ENCODE measurements at places on chromosomes 2 and 18.

GRCh38 chr2:228876276-228876675 lies 394.8 kb downstream of the PID1 start:
- DNase-seq = no peak

- DNase-seq = no peak
Measured at GRCh38 chr2:125185691-125186270, 1160.7 kb downstream of the CNTNAP5 start.

DNA sequence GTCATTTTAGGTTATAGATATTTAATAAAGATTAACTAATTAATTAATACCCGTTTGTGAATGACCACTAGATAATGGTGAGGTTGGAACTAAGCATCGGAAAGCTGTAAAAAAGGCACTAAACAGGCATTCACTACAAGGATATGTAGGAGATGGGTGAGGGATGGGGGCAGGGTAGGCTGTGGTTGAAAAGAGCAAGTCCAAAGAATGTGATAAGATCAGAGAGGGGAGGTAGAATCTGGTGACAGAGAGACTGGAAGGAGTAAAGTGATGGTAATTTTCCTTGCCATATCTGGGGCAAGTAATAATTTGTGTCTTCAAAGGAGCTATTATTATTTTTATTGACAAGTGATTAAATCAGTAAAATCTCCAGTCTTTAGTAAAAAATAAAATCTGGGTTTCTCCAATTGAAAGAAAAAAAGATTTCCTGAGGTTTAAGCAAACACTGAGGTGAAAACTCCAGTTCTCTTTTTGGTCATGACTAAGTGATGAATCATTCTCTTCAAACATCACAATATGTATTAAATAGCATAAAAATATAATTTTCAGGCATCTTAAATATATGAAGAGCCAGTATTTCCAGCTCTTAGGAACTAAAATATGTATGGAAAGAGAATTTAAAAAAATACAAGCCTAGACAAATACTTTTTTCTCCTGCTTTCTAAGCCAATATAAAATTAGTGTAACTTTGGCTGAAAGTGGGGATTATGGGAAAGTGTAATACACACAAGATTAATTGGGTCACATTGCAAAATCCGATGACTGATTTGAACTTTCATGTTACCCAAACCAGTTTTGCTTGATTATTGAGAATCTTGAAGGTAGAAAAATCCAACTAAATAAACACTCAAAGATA lies 259.1 kb upstream of the RBMS1 start:
- DNase-seq = no peak

- no peak for DNase-seq
Measured at GRCh38 chr2:118689456-118689855, 158.0 kb downstream of the EN1 start.

DNA sequence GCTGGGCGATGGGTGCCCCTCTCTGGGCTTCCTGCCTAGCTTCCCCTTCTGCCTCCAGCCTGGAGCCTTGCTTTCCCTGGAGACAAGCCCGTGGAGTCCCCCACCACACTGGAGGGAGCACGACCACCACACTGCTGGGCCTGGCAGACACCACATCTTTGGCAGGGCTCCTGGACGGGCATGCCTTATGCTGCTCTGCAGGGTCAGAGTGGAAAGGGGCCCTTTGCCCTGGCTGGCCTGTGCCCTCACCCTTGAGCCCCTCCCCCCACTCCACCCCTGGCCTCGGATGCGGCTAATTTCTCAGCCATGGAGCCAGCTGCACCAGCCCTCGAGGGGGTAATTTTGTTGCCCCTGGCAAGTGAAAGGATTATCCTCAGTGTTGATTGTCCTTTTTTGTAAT lies 194.5 kb downstream of the LOXHD1 start:
- no peak for DNase-seq

GRCh38 chr2:109124982-109125592 lies 3.9 kb upstream of the SH3RF3 start:
- no peak for DNase-seq

DNA sequence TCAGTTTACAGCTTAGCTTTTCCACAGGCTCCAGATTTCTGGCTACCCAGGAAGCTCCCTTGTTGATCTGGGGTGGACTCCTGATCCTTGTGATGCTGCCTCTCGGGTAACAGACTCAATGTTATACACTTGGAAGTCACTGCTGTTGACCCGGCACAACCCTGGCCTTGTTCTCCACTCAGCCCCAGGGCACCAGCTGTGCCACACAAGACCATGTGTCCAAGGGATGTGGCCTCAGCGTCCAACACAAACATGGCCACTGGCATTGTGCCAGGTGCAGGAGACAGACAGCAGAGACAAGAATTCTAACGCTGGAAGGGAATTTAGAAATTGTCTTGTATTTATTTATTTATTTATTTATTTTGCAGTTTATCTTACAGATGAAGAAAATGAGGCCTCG lies 39.0 kb upstream of the PPP4R1 start:
- no peak for DNase-seq

DNA sequence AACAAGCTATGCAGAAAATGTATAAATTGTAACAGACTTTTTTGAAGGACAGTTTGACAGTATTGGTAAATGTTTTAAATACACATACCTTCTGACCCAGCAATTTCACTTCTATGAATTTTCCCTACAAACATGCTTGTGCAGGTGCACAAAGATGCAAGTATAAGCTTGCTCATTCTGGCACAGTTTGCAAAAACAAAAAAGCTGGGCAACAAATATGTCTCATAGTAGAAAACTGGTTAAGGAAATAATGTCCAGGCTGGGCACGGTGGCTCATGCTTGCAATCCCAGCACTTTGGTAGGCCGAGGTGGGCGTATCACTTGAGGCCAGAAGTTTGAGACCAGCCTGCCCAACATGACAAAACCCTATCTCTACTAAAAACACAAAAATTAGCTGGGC lies 96.9 kb upstream of the NEDD4L start:
- DNase-seq = no peak

- peak; percentile 91 for DNase-seq
Measured at GRCh38 chr2:102114290-102114721, 28.2 kb upstream of the IL1R1 start.

DNA sequence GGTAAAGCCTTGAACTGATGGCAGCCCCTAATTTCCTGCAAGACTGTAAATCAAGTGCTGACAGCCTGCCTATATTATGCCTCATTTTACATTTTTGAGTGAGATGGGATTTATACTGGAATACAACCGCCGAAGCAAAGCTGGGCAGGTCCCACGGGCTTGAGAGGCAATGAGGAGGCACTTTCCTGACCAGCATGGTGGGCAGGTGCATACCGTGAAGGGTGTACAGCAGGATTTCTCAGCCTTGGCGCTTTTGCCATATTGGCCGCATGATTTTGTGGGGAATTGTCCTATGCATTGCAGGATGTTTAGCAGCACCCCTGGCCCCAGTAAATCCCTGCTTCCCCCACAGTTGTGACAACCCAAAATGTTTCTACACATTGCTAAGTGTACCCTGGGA lies 22.8 kb downstream of the CEP68 start:
- no peak for DNase-seq

GRCh38 chr2:179861416-179862067 lies at the start of gene ZNF385B:
ZNF385B (minus strand) TSS chr2:179861612.
- DNase-seq = no peak

DNA sequence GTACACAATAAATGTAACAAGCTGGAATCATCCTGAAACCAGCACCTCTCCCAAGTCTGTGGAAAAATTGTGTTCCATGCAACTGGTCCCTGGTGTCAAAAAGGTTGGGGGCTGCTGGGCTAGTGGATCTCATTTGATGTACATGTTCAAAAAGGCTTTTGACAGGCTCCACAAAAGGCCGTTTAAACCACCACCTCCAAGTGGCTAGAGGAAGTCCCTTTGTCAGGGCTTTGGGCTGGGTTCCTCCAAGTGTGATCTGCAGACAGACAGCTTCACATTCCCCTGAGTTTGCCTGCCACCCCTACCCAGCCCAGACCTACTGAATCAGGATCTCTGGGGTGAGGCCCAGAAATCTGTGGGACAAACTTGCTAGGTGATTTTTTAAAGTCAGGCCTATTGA lies 84.7 kb downstream of the TGFA start:
- DNase-seq = no peak

- DNase-seq = no peak
Measured at GRCh38 chr2:129726216-129726615, 253.2 kb upstream of the RAB6C start.

GRCh38 chr2:239313776-239314175 lies 87.0 kb downstream of the HDAC4 start:
- no peak for DNase-seq

GRCh38 chr18:23819001-23819400 lies 129.7 kb downstream of the LAMA3 start:
- DNase-seq = no peak

GRCh38 chr2:190447766-190448165 lies 39.6 kb downstream of the MFSD6 start:
- no peak for DNase-seq

- DNase-seq = no peak
Measured at GRCh38 chr2:98455494-98455976, 10.9 kb downstream of the INPP4A start.

GRCh38 chr18:48308027-48308635 lies 101.1 kb downstream of the ZBTB7C start:
- DNase-seq = no peak

DNA sequence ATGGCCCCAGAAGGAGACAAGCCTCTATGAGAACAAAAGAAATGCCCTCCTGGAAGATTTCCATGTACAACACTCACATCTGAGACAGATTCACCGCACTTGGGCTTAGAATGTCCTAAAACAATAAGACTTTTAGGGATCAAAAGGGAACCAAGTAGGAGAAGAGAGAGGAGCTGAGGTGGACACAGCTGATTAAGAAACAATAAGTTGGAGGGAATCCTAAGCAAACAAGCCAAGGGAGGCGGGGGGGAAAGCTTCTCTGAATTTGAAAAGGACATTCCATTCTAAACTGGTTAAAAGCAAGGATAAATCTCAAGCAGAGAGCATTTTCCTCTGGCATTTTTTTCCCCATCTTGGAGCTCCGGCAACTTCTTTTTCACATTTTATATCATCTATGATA lies 9.9 kb downstream of the ACVR1 start:
- no peak for DNase-seq

DNA sequence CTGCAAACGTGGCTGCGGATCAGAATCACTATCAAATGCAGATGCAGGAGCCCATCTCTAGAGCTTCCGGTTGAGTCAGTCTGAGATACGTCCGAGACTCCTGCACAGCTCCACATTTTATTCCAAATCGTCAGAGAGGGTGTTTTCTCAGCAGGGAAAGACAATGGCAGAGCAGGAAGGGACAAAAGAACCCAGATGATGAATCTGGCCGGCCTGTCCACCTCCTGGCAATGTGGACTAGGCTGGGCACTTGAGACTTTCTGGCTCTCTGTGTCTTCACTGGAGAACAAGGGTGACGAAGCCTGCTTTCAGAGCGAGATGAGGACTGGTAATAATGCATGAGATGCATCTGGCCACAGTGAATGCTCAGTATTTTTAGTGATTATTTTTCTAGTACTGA lies 255.9 kb upstream of the MYT1L start:
- no peak for DNase-seq

- no peak for DNase-seq
Measured at GRCh38 chr2:241036397-241036963, 38.1 kb downstream of the SNED1 start.

GRCh38 chr2:207202645-207203044 lies 36.9 kb upstream of the KLF7 start:
- DNase-seq = no peak

DNA sequence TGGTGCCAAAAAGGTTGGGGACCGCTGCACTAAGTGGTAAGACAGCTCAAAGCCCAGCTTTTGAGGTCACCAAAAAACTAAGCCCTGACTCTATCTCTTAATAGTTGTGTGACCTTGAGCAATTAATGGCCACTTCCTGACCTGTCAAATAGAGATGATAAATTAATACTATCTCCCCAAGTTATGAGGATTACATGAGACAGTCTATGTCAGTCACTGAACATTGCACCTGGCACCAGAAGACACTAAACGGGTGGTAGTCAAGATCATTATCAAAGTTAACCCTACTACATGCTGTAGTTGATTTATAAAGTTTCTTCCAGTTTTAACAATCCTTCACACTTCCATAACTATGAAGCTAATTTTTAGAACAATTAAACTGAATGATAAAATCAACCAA lies 36.5 kb downstream of the STPG4 start:
- DNase-seq = no peak

DNA sequence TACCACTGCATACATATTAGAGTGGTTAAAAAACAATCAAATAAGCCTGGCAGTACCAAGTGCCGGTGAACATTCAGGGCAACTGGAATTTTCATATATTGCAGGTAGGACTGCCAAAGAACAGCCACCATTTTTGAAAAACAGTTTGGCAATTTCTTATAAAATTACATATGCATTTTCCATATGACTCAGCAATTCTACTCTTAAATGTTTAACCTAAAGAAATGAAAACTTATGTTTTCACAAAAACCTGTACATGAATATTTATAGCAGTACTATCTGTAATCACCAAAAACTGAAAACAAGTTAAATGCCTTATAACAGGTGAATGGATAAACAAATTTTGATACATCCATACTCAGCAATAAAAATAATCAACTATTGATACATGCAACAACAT lies 39.9 kb downstream of the CTAGE1 start:
- DNase-seq = no peak

All from fibroblast of skin of left biceps (primary cell).